ENCODE measurements at places on chromosomes 1 and 21. TPM values are rescaled to one million over a fixed set of nuclear protein-coding genes. Genes with fewer than 3 reads are reported as not detected.

Gene KIF21B
- total RNA-seq = 70.8 TPM

Gene LRRC53
- total RNA-seq = not detected

Gene WDR64
- 0.13 TPM for total RNA-seq

Gene SPRR2A
- total RNA-seq = not detected

Gene PRDM15
- total RNA-seq = 20.7 TPM

Gene MRPL55
- total RNA-seq = 49.7 TPM

DNA sequence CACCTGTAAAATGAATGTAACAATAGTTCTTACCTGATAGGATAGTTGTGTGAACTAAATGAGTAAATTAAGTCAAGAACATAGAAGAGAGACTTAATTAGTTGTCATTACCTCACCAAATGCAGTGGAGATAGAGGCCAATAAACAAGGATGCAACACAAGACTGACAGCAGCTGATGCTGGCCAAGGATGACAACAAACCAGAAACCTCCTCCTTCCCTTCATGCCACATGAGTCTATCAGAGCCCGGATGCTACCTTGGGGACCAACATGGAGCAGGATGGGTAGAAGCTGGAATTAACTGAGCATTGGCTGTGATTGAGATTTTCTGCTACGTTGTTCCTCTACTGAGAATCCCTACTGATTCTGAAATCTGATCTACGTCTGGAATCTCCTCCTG lies 30.3 kb upstream of the USP1 start:
- H3K4me1 ChIP-seq = no peaks in the 10 kb centered on the region
- no peak overlapping the region for H3K4me3 ChIP-seq
- no peak overlapping the region for H3K27ac ChIP-seq
- no peaks in the 10 kb centered on the region for H3K36me3 ChIP-seq
- no peak for DNase-seq

DNA sequence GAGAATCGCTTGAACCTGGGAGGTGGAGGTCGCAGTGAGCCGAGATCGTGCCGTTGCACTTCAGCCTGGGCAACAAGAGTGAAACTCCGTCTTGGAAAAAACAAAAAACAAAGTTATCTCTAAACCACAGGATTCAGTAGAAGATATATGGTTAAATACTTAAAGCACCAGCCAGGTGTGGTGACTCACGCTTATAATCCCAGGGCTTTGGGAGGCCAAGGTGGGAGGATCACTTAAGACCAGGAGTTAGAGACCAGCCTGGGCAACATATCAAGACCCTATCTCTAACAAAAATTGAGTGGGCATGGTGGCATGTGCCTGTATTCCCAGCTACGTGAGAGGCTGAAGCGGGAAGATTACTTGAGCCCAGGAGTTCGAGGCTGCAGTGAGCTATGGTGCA lies 5.6 kb downstream of the NECAP2 start:
- no peak for DNase-seq
- H3K4me3 ChIP-seq = no peak overlapping the region
- H3K27me3 ChIP-seq = no peaks in the 10 kb centered on the region
- peaks cover 60% of the 10 kb centered on the region for H3K4me1 ChIP-seq

All from T-cell (primary cell).